ENCODE measurements at places on chromosomes 5 and 9. TPM values are rescaled to one million over a fixed set of nuclear protein-coding genes. Genes with fewer than 3 reads are reported as not detected.

The SEMA6A gene
- total RNA-seq = 0.42 TPM

The MUSK gene
- not detected for total RNA-seq

The TAF11L10 gene
- 0.53 TPM for total RNA-seq

The ST8SIA4 gene
- total RNA-seq = 0.67 TPM

The FAM151B gene
- not detected for total RNA-seq

The ANKRD33B gene
- 1.7 TPM for total RNA-seq

The EXD3 gene
- total RNA-seq = 12.5 TPM

The ZNF879 gene
- 0.63 TPM for total RNA-seq

The PPP2R2B gene
- not detected for total RNA-seq

The CARD6 gene
- total RNA-seq = 5.9 TPM

The LCN1 gene
- total RNA-seq = not detected

The PCYOX1L gene
- 8.0 TPM for total RNA-seq

The SLC6A18 gene
- total RNA-seq = not detected

The POMT1 gene
- 23.5 TPM for total RNA-seq

The ARID3C gene
- total RNA-seq = not detected

The PKD2L2 gene
- not detected for total RNA-seq

The KLF4 gene
- 0.95 TPM for total RNA-seq
